ENCODE measurements at places on chromosomes 5 and 9.

GRCh38 chr9:105062222-105062855 lies 134.4 kb upstream of the ABCA1 start:
- DNase-seq: no peak

DNA sequence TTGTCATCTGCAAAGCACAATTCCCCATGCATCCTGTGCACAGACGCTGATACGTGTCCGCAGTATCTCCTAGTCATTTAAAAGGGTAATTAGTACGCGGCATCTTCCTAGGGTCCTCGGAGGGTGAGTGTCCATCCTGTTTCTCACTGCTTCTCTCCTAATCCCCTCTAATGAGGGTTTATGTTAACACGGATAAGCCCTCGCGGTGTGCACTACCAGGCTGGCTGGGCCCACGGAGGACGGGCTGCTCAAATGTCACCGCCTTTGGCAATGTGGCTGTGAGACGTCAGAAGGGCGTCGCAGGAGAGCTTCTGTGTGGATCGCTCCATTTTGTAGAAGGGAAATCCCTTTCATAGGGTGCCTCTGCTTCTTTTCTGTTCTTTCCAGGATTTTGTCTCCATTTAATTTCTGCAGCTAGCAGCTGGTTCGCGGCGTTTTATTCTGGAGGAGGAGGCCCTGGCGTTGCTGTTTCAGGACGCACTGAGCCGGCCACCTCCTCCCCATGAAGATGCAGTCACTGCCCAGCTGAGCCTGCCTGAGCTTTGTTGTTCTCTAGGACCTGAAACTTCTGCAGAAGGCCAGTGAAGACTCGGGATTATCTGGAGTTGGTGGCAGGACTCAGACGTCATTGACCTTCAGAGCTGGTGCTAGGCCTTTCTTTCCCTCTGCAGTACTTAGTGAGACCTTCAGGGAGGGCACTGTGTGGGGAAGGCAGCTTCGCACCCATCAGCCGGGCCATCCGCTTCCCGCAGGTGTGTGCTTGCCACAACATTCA lies 326.1 kb upstream of the IRX1 start:
- no peak for DNase-seq

- DNase-seq: no peak
Observed at GRCh38 chr9:127050152-127050551, 72.3 kb downstream of the ANGPTL2 start.

DNA sequence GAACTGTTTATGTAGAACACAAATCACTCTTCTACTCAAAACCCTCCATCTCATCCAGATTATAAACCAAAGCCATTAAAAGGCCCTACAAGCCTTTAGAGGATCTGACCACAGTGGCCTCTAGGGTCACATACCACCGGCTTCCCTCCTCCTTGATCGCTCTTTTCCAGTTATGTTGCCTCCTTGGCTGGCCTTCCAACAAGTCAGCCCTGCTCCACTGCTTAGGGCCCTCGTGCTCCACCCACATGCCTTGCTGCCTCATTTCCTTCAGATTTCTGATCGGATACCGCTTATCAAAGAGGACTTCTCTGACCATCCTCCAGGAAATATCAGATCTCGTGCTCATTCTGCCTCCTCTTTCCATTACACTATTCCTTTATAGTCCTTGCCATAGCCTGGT lies 139.4 kb upstream of the RAI14 start:
- no peak for DNase-seq

GRCh38 chr5:58891086-58891970 lies 308.5 kb downstream of the RAB3C start:
- peak; percentile 67 for DNase-seq

DNA sequence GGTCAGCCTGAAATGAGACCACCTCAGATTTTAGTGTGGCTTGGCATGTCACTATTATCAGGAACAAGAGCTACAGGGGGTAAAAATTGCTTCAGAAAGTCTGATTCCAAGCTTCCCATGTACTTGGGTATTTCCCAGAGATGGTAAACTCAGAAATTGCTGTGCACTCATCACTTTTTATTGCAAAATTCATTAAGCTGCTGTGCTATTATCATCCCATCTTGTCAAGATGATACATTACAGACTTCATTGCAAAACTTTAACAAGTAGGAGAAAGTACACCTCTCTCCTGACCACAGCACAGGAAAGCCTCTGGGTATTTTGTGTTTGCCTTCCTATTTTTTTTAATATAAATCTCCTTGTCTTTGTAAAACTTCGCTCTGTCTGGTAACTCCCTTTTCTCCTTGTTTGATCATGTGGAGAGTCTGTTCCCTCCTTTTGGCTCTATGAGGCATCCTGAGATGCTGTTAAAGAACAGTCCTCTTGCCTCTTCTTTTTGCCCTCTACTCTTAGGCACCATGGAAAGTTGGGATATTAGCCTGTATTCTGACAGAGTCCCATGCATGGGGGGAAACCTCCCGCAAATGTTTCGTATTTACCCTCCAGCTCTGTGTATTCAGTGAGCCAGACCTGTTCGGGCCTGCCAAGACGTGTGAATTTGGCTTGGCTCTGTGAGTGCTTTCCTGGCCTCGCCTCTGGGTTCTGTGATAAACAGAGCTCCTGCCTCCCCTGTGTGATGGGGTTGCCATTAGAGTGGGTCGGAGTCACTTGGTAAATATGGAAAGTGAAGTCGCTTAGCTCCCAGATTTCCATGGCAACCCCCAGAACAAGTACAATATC lies 260.7 kb downstream of the NR3C1 start:
- DNase-seq: peak; percentile 79

DNA sequence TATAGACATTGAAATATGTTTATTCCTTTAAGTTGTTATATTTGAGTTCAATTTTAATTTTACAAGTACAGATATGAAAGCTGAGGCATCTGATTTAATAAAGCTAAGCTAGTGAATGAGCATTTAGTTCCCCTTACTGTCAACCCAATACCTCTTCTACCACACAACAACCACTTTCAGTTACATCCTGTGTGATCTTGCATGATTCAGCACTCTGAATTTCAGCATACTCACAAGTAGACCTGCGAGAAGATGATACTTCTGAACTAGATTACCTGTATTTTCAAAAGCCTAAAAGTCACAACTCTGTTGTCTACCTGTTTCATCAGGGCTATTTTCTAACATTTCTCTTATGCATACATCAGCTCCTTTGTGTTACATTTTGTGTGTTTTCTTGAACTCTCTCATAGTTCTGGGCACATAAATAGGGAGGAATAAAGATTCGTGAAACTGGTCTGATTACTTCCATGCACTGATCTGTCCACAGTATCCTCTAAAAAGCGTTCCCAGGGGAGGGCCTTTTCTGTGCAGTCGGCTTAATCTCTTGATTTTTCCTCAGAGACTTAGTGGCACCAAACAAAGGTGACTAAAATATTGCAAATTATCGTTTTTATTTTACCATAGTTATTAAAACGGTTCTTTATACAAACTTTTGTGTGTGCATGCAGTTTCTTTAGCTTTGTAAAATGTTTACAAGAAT lies 2025.5 kb upstream of the NUDT12 start:
- no peak for DNase-seq

- DNase-seq: no peak
Observed at GRCh38 chr5:133273661-133274596, 222.1 kb downstream of the HSPA4 start.

- DNase-seq: no peak
Observed at GRCh38 chr5:140827704-140828361, at the start of gene PCDHA6. Gene PCDHA6, plus strand, starts transcription at chr5:140827960. Its CDS starts 132 bp downstream, at chr5:140828092.

DNA sequence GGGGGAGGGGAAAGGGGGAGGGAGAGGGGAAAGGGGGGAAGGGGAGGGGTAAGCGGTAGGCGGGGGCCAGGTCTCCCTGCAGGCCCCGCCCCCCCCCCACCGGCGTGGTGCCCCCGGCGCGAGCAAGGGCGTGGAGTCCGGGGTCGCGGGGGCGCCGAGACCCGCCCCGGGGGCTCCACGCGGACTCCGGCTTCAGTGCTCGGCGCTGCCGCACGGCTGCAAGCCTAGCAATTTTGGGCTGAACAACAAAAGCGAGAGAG lies 10.8 kb downstream of the C9orf50 start:
- DNase-seq: no peak

DNA sequence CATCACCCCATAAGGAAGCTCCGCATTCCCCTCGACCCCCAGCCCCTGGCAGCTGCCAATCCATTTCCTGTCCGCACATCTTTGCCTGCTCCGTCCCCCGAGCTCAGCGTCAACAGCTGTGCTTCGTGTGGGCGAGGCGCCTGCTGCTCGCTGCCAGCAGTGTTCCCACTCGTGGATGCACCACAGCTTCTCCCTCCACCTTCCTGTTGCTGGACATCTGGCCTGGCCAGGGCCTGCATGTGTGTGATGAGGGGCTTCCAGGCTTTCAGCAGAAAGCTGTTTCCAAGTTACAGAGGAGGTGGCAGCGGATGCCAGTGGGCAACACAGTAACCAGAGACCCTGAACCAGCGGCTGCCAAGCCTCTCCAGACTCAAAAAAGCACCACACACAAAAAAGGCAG lies 86.0 kb downstream of the PRRT1B start:
- no peak for DNase-seq

DNA sequence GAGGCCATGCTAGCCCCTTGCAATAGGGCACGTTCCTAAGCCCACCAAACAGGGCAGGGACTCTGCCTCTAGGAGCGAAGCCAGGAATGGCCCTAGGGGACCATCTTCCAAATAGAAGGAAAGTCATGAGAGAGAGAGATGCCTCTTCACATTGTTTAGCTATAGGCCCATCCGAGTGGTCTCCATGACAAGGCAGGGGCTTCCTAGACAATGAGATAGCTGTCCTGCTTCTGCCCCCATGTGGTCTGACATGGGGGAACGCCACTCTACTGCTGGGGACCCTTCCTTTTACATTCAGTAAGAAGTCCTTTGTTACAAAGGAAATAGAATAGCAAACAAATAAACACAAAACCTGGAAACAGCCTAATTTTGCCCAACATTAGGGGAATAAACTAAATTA lies 17.9 kb upstream of the KIF4B start:
- DNase-seq: no peak

DNA sequence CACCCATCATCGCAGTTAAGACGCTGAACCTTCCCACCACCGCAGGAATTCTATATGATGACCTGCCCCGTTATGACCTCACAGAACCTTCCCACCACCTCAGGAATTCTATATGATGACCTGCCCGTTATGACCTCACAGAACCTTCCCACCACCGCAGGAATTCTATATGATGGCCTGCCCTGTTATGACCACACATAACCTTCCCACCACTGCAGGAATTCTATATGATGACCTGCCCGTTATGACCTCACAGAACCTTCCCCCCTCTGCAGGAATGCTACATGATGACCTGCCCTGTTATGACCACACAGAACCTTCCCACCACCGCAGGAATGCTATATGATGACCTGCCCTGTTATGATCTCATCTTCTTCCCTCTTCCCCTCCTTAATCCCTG lies 64.3 kb downstream of the IRX1 start:
- DNase-seq: no peak

DNA sequence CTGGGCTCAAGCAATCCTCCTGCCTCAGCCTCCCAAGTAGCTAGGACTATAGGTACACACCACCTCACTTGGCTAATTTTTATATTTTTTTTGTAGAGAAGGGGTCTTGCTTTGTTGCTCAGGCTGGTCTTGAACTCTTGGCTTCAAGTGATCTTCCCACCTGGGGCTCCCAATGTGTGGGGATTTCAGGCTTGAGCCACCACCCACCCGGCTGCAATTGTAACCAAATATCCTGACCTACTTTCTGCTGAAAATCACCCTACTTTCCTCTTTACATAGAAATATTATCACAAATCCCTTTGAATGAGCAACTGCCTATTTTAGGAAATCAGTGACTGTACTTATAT lies 59.6 kb upstream of the ZNF608 start:
- no peak for DNase-seq

GRCh38 chr9:32426278-32426939 lies 42.0 kb downstream of the ACO1 start:
- peak; percentile 61 for DNase-seq

DNA sequence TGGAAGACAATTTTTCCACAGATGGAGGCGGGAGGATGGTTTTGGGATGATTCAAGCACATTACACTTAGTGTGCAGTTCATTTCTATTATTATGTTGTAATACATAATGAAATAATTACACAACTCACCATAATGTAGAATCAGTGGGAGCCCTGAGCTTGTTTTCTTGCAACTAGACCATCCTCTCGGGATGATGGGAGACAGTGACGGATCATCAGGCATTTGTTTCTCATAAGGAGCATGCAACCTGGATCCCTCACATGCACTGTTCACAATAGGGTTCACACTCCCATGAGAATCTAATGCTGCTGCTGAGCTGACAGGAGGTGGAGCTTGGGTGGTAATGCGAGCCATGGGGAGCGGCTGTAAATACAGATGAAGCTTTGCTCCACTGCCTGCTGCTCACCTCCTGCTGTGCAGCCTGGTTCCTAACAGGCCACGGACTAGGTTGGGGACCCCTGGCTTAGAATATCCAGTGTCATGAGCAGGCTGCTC lies 1.6 kb downstream of the STKLD1 start:
- no peak for DNase-seq
